HT1080 (cell line): ENCODE measurements at places on chromosomes 2 and 18.

DNA sequence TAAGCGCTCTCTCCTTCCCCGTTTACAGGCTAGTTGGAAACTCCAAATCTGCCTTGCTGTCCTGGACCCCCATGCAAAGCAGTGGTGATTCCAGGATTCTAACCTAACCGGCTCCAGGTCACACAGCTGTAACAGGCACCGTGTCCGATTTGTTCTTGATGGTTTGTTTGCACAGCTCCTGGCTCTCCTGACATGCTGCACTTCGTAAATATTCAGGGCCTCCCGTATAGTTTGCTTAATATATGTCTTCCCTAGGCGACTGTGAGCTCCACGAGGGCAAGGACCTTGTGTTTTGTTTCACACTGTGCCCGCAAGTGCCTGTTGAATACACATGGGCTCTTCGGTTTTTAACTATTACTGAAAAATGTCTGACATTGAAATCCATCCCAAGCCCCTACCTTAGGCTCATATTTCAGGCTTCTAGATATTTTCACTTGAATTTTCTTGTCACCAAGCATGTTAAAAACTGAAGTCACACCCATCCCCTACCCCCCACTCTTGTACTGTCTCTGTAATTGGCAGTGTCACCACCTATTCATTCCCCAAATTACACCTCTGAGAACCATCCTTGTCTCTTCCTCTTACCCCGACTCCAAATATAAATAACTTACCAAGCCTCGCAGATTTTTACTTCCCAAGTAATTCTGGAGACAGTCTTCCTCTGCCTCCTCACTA is 1.0 kb upstream of the PUM2 start:
- no peak for DNase-seq

DNA sequence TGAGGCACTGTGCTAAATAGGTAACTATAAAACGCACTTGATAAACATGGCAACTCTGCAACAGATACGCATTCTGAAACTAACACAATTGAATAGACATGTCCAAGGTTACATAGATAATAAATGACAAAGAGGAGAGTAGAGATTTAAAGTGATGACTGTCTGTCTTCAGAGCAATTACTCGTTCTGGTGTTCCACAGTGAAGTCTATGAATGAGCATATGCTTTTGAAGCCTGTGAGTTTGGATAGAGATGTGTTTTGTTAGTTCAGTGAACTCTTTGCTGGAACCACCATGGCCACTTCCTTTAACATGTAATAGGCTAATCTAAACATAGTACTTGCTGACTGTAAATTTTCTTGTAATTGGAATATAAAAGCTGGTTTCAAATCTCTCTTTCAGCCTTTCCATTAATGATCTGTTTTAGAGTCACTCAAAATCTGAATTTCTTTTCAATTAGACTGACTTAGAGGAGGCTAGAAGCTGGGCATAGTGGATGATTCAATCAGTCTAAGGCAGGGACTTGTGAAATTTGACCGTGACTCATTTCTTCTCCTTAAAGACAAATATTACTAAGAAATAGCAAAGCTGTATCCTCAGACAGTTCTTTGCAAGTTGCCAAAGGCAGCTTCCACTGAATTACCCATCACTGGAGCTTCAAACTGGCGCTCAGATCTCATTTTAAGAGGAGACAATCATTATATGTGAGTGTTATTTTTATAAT is 1130.1 kb upstream of the CELF4 start:
- peak; percentile 80 for DNase-seq

GRCh38 chr2:136373841-136374240 is 255.9 kb upstream of the CXCR4 start:
- no peak for DNase-seq

GRCh38 chr18:76619261-76619620 is 124.2 kb upstream of the ZNF516 start:
- no peak for DNase-seq

DNA sequence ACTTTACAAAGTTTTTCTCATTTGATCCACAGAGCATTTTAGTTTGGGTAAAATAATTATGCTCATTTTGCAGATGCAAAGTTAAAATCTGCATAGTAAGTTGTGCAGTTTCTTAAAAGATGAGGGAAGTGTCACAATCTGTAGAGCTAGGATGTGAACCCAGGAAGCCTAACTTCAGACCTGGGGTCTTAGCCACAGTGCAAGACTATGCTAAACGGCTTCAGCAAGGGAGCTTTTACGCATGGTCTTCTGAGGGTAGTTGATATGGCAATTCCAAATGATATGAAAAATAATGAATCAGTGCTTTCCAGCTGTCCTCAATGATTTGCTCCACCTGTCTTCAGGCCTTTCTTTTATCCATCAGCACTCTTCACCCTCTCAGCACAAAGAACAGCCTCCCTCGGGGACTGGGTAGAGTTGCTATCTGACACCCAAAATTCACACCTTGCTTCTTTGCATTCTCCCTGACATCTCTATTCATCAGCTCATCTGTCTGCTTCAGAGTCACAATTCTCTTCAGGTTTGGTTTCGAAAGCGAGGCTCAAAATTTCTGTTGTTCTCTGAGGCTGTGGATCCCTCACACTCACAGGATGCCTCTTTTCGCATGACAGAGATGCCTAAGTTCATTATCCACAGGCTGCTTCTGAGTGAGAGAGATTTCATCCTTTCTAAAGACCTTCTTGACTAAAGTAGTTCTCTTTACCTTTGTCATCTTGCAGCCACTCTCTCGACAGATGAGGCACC is 302.5 kb downstream of the NRXN1 start:
- DNase-seq = no peak

DNA sequence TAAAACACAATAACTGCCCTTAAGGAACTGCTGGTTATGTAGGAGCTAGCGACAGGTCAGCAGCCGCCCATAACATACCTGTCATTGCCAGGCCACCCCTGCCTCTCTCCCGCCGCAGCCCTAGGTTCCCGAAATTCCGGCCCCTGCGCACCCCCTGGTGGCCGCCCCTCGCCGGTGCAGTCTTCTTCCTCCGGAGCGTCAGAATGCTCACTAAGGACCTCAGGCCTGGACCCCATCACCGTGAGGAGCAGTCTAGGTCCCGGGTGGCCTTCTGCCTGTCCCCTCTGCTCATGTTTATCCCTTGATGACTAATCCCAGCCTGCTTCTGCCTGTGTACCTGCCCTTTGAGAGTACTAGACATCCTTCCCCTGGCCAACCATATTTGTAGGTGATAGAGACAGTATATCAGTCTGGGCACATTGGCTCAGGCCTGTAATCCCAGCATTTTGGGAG is 115.7 kb upstream of the SLC1A4 start:
- peak; percentile 68 for DNase-seq

DNA sequence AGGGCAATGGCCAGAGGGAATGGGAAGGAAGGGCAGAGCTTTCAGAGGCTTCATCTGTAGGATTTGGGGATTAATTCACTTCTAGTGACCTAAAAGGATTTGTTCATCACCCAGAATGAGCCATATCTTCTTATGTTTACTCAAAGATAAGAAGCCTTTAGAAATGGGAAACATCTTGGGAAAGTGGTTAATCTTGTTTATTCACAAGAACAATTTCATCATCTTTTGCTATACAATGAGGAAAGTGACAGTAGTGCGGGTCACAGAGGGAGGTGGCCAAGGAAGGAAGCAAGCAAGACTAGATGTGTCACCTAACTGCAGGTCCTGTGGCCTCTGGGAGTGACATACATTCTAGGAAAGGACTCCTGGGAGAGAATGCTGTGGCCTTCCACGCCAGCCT is 140.4 kb upstream of the ALPP start:
- no peak for DNase-seq

- DNase-seq = no peak
These were observed 124.2 kb upstream of the REV1 start for GRCh38 chr2:99613980-99614379.

- DNase-seq = no peak
These were observed 138.3 kb downstream of the DDX1 start for GRCh38 chr2:15729709-15730544.

GRCh38 chr2:217795706-217796465 is 206.9 kb downstream of the TNS1 start:
- no peak for DNase-seq

GRCh38 chr18:32072321-32072720 is 19.4 kb upstream of the RNF138 start:
- no peak for DNase-seq

DNA sequence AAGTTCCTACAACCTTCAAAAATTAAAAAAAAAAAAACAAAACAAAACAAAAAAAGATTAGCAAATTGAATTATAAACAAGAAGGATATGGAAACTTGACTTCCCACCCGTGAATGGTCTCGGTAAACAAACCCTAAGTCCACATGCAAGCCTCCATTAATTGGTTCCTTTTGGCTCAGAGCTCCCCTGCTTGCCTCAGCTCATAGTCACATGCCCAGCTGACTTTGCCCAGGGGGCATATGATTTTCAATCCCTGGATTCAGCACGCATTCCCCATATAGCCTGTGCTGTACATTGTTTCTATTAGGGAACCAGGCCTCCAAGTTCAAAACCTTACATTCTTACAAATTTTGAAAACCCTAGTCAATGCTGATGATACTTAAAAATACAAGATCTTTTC is 95.0 kb downstream of the PID1 start:
- no peak for DNase-seq

DNA sequence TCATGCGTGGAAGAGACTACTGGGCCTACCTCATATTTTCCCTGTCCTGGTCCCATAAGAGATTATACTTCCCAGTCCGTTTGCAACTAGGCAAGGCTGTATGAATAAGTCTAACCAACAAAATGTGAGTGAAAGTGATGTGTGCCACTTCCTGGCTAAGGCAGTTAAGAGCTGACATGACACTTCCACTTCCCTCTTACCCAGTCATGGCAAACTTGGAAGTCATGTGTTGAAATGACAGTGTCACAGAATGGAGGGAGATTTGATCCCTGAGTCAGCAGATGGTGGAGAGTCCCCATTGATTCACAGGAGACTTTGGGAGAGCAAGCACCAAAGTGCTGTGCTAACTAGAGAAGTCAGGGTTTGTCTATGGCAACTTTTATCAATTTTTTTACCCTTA is 36.4 kb downstream of the TACR1 start:
- peak; percentile 24 for DNase-seq

DNA sequence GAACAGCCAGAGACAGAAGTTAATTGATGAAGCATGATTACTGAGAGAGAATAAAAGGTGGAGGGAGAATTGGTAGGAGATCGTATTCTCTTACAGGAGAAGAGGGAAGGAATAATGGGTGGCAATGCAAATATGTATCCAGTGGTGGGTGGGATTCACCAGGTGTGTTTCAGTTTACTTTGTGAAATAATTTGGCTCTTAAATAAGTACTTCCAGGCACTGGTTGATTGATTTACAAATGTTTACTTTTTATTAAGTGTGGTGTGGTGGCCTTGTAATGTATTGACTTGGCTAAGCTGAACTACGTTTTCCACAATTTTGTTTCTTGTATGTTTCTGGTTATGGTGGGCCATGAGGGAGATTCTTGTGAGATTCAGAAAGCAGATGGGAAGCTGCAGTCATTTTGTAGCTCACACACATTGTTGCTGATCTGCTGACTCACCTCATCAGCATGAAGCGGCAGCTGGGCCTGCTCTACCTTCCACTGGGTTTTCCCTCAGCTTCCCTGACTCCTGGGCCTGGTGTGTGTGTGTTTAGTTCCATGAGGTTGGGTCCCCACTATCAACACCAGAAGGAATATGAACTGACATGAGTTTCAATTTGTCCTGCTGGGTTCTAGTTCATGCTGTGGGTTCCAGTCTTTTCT is 32.6 kb downstream of the MYL12B start:
- DNase-seq = peak; percentile 38

- peak; percentile 83 for DNase-seq
These were observed 22.7 kb upstream of the SPR start for GRCh38 chr2:72864500-72864899.

GRCh38 chr18:35091841-35092240 is 50.6 kb downstream of the MAPRE2 start:
- DNase-seq = no peak

DNA sequence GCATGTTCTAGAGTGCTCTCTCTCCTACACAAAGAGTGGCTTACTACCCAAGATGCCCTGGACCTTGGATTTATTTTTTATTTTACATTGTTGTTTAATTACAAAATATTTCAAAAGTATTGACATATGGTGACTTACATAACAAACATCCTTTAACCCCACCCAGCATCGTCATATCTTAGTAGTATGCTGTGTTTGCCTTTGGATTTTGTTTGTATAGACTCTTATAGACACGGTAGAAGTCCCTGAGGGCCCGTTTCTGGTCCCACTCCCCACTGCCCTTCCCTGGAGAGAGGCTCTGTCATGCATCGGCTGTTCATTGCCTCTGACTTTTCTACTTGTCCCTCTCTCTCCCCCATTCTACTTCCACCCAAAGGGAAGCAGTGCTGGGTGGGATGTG is 112.0 kb downstream of the ZBTB7C start:
- DNase-seq = no peak

- no peak for DNase-seq
These were observed 106.3 kb downstream of the ANTXR1 start for GRCh38 chr2:69119104-69119894.

- no peak for DNase-seq
These were observed 98.9 kb downstream of the RNF144A start for GRCh38 chr2:7016148-7016547.

GRCh38 chr2:182503886-182504285 is 77.0 kb upstream of the PDE1A start:
- DNase-seq = no peak

GRCh38 chr2:174485788-174486562 is 854 bp downstream of the GPR155 start:
- no peak for DNase-seq

- DNase-seq = no peak
These were observed 70.2 kb upstream of the GALNT3 start for GRCh38 chr2:165864296-165864695.

DNA sequence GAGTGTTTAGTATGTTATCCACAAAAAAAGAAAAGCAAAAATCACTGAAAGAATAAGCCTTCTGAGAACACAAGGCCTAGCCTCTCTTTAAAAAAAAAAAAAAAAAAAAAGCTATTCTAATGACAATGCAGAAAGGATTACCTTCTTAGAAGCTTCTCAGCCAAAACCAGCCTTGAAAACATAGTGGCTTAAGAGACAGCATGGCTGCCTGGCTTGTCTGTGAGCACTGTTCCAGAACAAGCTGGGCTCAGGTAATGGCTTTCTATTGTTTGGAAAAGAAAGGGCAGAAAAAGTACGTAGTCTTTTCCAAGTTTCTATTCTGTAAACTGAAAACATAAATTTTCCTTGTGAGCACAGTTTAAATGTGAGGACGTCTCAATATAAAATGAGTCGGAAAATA is 119.5 kb downstream of the MAP3K20 start:
- DNase-seq = no peak

GRCh38 chr2:84786601-84787000 is 94.3 kb downstream of the TRABD2A start:
- DNase-seq = no peak
